Lung microvascular endothelial cell (primary cell): ENCODE measurements at places on chromosomes 2 and 18. TPM values are rescaled to one million over a fixed set of nuclear protein-coding genes. Genes with fewer than 3 reads are reported as not detected.
A peak's percentile ranks its signal among the peaks of the same experiment; 100 is the strongest.

DNA sequence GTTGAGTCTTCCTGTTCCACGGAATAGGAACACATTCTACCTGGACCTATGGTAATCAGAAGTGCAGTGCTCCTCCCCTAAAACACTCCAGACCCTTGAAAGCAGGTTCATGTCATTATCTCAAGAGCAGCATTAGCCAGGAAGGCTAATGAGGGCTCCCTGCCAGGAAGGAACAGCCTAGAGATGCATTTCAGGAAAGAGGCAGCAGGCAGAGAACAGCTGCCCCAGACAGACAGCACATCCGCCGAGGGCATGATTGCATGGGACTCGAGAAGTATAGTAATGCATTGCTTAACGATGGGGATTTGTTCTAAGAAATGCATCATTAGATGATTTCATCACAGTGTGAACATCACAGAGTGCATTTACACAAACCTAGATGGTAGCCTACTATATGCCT is 171.5 kb downstream of the ALK start:
- DNase-seq: no peak

MAP2 gene
- total RNA-seq: 0.79 and 8.1 TPM in 2 replicates

PAPOLG gene
- total RNA-seq: 8.9 and 12.3 TPM in 2 replicates

- DNase-seq: peak; percentile 89
Observed at GRCh38 chr2:169479257-169480078, at the start of gene BBS5. Gene BBS5 (plus strand): TSS chr2:169479494. CDS start chr2:169479554, 60 bp downstream.

ME2 gene
- 28.8 and 32.9 TPM in 2 replicates for total RNA-seq

GRCh38 chr2:176114120-176114929 is 2.3 kb upstream of the HOXD10 start:
- no peak for DNase-seq

- no peak for DNase-seq
Observed at GRCh38 chr18:13676471-13676870, 49.9 kb downstream of the FAM210A start.

DNA sequence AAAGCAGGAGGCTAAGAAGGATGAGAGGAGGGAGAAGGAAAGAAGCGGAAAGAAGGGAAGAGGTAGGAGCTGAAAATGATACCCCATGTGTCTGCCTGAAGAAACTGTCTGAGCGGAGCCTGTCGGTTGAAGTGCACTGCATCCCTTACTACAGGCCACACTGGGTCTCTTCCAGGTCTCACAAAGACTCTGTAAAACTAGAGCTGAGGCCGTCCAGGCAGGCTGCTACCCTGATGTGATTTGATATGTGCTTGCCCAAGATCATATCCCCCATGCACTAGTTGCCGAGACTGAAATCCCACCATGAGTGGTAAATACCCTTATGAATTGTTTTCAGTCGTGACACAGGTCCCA is 134.4 kb downstream of the MAIP1 start:
- no peak for DNase-seq

- DNase-seq: peak; percentile 92
Observed at GRCh38 chr2:43426305-43427031, 169.4 kb downstream of the THADA start.

- no peak for DNase-seq
Observed at GRCh38 chr2:236131073-236131692, 37.0 kb downstream of the GBX2 start.
